ENCODE measurements at places on chromosomes 2 and 18. TPM values are rescaled to one million over a fixed set of nuclear protein-coding genes. Genes with fewer than 3 reads are reported as not detected.

Gene ATP6V1B1
- total RNA-seq = 2.7 TPM

Gene SERPINB12
- total RNA-seq = not detected

Gene SERPINB13
- not detected for total RNA-seq

Gene PSMA8
- total RNA-seq = not detected

Gene LIMS2
- total RNA-seq = 6.5 TPM

Gene AGXT
- not detected for total RNA-seq

Gene FEV
- not detected for total RNA-seq

Gene GALNT5
- 2.0 TPM for total RNA-seq

Gene MC4R
- total RNA-seq = not detected

Gene UNC80
- not detected for total RNA-seq

Gene ABCG5
- not detected for total RNA-seq

Gene ADAM23
- 8.4 TPM for total RNA-seq

Gene ANKRD44
- total RNA-seq = 3.0 TPM

Gene DAPL1
- not detected for total RNA-seq

Gene ASPRV1
- total RNA-seq = 0.23 TPM

Gene LYPD6
- 0.09 TPM for total RNA-seq

Gene NDUFS1
- 60.4 TPM for total RNA-seq

Gene GPR155
- total RNA-seq = 0.36 TPM

Gene INO80C
- 25.0 TPM for total RNA-seq

Gene FOXD4L1
- 0.31 TPM for total RNA-seq

Gene PLCD4
- 0.29 TPM for total RNA-seq

Gene CIAO1
- 85.2 TPM for total RNA-seq

Gene ICA1L
- total RNA-seq = 1.8 TPM

Gene AAMP
- total RNA-seq = 132 TPM

Gene KCNE4
- total RNA-seq = 0.50 TPM

Gene LDLRAD4
- total RNA-seq = 2.3 TPM

Gene SDC1
- 148 TPM for total RNA-seq

Gene C2orf78
- not detected for total RNA-seq

Gene SCN9A
- total RNA-seq = 4.4 TPM

Gene COL6A3
- total RNA-seq = 0.37 TPM

Gene TMEM127
- total RNA-seq = 44.6 TPM

Gene GNAL
- total RNA-seq = 6.0 TPM

Gene CKAP2L
- 15.9 TPM for total RNA-seq

Gene ITPRID2
- total RNA-seq = 45.3 TPM

Gene BARD1
- 6.2 TPM for total RNA-seq

Gene GLB1L
- 5.5 TPM for total RNA-seq

Gene STRADB
- 20.5 TPM for total RNA-seq

Gene MYL1
- not detected for total RNA-seq

Gene APLF
- 0.80 TPM for total RNA-seq

Gene RPRM
- not detected for total RNA-seq

Gene GCG
- total RNA-seq = not detected

Gene ALKAL2
- not detected for total RNA-seq

Gene METTL8
- 28.7 TPM for total RNA-seq

Gene CRACDL
- total RNA-seq = 2.5 TPM

Gene CHMP1B
- total RNA-seq = 48.1 TPM

Gene PARD3B
- 1.1 TPM for total RNA-seq

Gene ARHGEF4
- 7.4 TPM for total RNA-seq

Gene FBXO41
- total RNA-seq = 5.2 TPM
